ENCODE measurements at places on chromosomes 1 and 21.

GRCh38 chr1:162456323-162456722, 41.3 kb upstream of the UHMK1 start:
- no peak for DNase-seq

DNA sequence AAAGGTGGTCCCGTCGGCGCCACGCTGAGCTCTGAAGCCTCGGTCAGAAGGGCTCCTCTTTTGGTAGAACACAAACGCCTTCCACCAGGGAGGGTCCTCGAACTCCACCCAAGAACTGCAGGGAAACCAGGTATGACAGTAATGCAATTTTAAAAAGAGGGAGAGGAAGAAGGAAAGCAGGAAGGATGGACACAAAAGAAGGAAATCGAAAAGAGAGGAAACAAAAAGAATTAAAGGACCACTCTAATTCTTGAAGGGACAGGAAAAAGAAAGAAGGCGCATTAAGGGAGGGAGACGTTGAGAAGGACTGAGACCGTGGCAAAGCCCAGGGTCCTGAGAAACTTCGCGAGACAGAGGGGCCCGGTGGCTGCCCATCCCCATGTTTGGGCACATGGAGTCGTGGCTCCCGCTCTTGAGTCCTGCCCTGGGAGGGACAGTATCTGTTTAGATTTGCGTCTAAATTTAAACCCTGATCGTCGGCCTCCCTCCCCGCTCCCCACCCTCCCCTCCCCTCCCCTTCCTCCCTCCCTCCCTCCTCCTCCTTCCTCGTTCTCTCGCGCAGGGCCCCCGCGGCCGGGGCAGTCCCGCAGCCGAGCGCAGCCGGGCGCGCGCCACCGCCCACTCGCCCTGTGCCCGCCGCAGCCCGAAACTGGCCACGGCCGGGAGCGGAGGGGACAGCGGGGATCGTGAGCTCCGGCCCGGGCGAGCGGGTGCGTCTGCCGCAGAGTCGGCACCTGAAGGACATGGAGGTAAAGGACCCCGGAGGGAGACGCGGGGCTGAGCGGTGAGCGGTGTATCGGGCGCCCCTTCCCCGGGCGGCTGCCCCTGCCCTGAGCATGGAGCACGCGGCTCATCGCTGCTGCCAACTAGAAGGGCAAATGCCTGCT, at the start of gene RCSD1:
RCSD1 (plus strand) TSS at position 552 of the 887 bp plus-strand sequence; CDS start at position 744, 192 bp downstream.
- no peak for DNase-seq

DNA sequence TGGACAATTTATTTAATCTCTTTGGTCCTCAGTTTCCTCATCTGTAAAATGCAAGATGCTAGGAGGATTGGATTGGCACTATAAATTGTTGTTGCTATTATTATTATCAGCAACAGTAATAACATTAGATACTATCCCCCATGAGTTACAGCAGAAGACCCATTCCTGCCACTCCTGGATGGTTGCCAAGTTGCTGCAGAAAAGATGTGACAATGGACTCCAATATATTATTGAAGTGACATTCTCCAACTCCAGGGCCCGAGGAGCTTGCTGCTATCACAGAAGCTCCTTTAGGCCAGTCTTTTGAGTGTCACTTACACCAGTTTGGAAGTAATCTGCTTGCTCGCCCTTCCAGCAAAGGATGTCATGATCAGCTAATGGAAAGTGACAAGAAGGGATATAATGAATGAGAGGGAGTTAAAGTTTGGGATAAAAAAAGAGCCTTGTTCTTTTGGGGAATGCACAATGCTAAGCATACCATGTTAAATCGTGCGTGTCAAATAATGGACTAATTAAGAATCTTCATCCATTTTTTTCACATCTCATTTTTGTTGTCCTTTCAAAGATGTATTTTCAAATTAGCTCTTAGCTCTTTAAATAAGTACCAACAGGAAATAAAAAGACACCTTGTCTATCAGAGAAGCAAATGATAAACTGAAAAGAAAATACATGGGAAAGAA, 19.5 kb upstream of the PROX1 start:
- no peak for DNase-seq

DNA sequence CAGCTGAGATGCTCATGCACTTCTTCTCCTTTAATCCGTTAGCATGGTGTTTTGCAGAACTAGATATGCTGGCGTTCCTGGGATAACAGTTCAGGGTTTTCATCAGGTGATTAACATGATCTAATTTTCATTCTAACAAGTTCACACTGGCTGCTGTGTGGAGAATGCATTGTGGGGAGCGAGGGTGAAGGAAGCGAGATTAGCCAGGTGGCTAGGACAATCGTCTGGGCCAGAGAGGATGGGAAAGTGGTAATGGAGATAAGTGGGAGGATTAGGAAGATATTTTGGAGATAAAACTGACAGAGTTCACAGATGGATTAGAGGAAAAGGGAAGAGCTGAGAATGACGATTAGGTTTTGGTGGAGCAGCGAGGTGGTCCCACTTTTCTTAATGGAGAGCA, 138.1 kb upstream of the MAGI3 start:
- DNase-seq: no peak

DNA sequence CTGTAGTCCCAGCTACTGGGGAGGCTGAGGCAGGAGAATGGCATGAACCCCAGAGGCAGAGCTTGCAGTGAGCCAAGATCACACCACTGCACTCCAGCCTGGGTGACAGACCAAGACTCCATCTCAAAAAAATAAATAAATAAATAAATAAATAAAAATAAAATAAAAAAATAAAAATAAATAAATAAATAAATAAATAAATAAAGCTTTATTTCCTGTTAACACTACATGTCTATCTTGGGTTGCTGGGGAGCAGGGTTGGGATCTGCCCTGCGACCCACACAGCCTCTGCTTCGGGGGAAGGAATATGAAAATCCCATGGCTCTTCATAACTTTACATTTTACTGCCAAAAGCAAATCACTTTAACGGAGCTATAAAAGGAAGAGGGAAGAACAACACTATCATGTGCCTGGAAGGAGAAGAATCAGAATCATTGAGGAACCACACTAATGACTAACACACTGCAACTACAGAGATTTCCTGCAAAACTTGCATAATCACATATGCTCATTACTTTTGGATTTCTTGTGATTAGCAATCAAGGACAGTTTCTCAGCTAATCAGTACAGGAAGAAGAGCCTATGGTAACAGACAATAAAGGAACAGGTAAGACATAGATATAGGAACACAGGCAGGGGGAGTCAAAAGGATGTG, 72.8 kb upstream of the CD55 start:
- DNase-seq: no peak

DNA sequence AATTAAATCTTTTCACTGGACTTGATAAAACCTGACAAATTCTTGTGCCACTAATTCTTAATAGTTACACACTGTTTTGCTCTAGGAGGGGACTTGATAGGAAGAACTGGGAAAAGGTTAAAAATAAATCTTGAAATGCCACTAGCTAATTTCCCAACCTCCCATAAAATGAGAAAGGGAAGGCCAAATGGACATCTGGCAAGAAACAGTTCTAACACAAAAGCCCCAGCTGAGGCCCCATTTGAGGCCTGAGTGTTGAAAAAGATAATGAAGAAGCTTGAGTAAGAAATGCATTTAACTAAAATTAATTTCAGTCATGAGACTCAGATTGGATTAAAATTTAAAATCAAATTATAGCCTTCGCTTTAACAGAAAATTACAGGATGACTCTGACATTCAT, 11.2 kb upstream of the RAP1GAP start:
- no peak for DNase-seq

GRCh38 chr1:182768963-182769362, 20.6 kb upstream of the NPL start:
- DNase-seq: no peak

DNA sequence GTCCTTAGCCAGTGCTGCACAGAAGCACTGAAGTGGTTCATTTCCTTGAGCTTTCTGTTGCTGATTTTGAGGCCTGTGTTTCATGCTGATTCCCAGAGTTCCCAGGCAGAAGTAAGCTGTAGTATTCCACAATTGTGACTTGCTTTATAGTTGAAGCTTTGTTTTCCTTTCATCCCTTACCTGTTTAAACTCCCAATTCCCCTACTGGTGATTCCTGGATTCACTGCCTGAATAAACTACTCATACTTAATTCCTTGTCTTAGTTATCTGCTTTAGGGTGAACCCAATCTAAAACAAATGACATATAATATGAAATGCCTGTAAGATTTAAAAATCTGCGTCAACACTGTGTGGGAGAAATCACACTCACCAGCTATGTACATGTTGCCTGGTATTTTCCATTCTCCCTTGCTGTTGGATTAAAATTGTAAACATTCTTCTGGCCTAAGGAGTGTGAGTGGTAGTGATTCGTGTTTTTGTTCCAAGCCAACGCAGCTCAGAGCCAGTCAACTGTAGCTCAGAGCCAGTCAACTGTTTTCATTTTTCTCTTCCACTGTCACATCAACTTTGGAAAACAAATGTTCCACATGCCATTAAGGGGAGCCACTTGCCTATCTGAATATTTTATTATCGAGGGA, 879.4 kb downstream of the MRPL39 start:
- DNase-seq: no peak

GRCh38 chr1:209670441-209671082, 4.7 kb upstream of the G0S2 start:
- DNase-seq: no peak

DNA sequence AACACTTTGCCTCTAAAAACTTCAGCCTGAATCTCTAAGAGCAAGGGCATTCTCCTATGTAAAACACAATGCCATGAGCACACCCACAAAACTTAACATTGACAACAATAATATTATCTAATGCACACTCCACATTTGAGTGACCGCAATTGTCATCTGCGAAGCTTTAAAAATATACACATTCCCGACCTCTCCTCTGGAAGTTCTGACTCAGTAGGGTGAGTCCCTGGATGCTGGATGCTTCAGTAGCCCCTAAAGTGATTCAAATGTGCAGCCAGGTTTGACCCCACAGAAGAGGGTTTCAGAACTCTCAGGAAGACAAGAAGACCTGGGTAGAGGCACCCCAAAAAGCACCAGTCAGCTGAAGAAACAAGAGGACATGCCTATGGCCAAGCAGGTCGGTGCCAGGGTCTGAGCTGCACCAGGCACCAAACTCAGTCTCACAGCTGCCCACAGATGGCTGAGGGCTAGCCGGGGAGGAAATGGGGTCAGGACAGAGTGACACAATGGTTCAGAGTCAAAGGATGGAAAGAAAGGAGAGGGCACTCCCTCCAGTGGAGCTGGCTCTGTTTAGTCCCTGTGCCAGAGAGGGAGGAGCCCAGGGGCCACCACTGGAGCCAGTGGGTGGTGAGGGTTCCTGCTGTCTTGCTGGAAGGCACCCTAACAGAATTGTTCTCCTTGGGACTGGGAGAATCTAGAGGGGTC, 17.4 kb downstream of the PIK3C2B start:
- DNase-seq: no peak

- DNase-seq: no peak
Measured at GRCh38 chr1:178846306-178846705, 24.6 kb downstream of the ANGPTL1 start.

GRCh38 chr1:102977292-102977691, 131.0 kb downstream of the COL11A1 start:
- no peak for DNase-seq

- DNase-seq: no peak
Measured at GRCh38 chr1:22673486-22674409, 20.7 kb downstream of the C1QB start.

DNA sequence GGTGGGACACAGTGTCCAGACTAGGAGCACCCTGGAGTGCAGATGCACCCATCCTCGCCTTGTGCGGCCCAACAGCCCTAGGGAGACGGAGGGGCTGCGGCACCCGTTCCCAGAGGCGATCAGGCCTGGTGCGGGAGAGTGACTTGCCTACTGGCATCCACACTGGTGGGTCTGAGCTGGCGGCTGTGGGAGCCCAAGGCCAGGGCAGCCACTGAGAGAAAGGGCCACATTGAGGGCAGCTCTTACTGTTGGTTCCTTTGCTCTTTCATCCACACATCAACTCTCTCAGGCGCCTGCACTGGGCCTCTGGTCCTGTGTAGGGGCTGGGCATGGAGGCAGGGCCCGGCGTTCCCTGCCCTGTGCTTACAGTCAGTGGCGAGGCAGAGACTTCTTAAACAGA, 8.6 kb downstream of the PODN start:
- no peak for DNase-seq

DNA sequence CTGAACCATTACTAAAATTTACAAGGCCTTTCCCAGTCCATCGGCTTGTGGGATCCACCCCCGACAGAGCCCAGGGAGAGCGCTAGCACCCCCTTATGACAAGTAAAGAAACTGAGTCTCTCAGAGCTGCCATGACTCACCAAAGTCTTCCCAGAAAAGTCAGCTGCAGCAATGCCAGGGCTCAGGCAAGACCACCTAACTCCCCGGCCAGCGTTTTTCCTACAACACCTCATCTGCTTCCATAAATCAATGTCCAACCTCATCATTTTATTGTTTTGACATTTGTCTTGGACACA, 15.0 kb downstream of the DHCR24 start:
- DNase-seq: no peak

- no peak for DNase-seq
Measured at GRCh38 chr1:199597152-199597551, 430.4 kb upstream of the NR5A2 start.

DNA sequence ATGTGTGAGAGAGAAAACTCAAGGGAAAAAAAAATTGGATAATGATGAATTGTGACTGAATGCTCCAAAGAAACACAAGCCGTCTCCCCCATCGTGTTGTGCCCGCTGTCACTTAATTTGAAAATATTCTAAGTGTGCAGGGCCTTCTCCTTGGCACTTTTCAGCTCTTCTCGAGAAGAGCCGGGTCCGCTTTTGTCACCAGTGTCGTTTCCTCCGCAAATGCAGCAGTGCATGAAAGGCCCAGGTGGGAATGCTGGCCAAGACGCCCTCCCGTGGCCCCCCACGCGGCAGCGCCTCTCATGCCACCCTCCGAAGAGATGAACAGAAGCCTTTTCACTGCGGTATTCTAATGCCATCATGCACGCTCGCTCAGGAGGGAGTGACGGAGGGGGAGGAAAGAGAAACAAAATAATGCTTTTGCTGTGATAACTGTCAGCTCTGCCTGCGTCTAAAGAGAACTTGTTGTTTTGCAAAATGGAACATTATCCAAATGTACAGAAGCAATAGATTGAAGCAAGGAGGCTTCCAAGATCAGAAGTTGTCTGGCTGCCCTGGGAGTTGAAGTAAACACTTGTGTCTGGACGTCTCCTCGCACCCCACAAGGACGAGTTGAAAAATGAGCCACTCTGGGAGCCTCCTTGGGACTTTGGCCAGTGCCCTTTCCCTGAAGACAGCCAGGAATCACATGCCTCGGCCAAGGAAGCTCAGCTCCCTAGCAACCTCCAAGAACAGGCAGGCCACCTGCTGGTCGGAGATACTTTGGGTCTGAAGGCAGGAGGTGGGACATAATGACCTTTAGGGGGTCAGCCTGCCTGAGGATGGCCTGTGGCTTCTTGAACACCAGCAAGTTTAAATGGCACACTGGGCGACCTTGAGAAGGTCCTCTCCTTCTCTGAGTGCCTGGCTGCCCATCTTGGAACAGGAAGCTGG, 166.1 kb upstream of the ZC3H12A start:
- DNase-seq: no peak

GRCh38 chr1:10916311-10916710, 96.1 kb upstream of the TARDBP start:
- DNase-seq: no peak

DNA sequence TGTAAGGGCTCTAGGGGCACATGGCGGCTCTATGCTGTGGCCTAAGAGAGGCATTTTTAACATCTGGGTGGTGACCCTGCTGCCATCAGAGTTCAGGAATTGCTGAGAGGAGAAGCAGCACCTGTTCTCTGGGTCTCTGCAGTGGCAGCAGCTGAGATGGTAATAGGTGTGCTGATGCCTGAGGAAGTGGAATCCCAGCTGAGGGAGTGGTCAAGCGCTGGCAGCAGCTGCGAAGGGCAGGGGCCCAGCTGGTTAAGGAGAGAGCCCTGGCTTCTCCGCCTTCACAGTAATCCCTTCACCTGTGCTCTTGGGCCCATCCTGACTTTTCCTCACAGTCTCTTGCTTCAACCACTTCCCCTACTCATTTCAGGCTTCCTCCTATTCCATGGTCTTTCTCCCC, 39.8 kb downstream of the GJA5 start:
- DNase-seq: no peak
